ENCODE measurements at places on chromosomes 11 and 22.
A peak's percentile ranks its signal among the peaks of the same experiment; 100 is the strongest.

GRCh38 chr11:113261709-113262475 lies 52.5 kb upstream of the TTC12 start:
- DNase-seq: no peak

GRCh38 chr11:61555051-61555969 lies 25.6 kb downstream of the SYT7 start:
- DNase-seq: no peak

DNA sequence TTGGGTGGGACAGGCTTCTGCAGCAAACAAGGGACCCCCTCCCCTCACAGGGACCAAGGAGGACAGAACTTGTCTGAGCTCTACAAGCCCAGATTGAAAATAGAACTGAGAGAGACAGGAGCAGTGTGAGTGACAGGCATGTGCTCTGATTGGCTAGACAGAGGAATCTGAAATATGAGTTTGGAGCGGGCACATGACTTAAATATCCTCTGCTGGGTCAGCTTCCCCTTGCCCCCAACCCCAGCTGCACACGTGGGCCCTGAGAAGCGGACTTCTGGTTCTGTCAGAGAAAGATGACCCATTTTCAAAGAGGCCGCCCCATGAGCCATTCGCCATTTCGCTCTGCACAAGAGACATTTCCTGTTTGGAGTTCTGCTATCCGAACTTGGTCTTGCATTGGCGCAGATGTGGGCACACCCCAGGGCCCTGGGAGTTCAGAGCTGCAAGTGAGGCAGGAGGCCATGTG lies 5.3 kb downstream of the TUBA8 start:
- DNase-seq: no peak

DNA sequence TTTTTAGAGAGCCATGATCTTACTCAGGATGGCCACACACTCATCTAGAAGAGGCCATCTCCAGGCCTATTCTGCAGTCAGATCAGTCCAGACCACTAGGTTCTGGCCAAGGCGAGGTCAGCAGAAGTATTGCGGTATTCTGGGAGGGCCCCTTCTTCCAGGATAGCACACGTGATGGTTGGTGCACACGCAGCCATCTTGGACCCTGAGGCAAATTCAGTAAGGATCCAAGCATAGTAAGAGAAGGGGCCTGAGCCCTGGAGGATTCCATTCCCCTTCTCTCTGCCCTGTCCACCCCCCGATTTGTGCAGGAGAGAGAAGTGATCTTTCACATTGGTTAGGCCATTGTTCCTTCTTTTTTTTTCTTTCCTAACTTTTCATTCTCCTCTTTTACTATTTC lies 957.9 kb downstream of the BRD1 start:
- no peak for DNase-seq

DNA sequence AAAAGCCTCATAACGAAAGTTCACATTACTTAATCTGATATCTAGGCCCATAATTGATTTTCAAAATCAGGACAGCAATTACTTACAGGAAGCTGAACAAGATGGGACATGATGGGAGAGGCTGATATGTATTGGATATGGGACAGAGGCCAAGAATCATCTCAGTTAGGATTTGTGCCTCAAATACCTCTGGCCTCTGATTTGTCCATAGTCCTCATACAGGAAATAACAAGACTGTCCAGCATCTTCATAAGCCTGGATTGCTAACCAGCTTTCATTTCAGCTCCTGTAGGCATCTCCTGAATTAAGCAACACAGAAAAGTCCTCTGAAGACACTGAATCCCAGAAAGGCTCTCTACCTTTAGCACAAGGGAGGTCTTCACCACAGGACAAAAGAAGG lies 4.3 kb upstream of the MRGPRX4 start:
- no peak for DNase-seq

GRCh38 chr11:94934362-94934761 lies 39.0 kb downstream of the CWC15 start:
- DNase-seq: no peak

DNA sequence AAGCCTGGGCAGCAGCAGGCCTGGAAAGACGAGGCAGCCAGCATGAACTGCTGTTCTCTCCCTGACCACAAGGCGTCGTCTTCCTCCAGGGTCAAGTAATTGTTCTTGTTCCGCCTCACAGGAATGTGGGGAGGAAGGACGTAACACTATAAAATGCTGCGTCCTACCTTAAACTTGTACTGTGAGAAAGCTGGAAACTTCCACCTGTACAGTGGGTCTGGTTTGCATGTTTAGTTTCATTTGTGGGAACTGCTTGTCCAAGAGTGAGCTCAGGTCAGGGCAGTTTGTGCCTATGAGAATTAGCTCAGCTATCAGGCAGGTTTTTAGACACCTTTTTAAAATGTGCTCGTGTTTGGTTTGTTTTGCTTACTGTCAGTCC lies 55.2 kb downstream of the PANX1 start:
- DNase-seq: no peak

GRCh38 chr11:64489831-64490441 lies 101.1 kb upstream of the SLC22A12 start:
- DNase-seq: peak; percentile 8

DNA sequence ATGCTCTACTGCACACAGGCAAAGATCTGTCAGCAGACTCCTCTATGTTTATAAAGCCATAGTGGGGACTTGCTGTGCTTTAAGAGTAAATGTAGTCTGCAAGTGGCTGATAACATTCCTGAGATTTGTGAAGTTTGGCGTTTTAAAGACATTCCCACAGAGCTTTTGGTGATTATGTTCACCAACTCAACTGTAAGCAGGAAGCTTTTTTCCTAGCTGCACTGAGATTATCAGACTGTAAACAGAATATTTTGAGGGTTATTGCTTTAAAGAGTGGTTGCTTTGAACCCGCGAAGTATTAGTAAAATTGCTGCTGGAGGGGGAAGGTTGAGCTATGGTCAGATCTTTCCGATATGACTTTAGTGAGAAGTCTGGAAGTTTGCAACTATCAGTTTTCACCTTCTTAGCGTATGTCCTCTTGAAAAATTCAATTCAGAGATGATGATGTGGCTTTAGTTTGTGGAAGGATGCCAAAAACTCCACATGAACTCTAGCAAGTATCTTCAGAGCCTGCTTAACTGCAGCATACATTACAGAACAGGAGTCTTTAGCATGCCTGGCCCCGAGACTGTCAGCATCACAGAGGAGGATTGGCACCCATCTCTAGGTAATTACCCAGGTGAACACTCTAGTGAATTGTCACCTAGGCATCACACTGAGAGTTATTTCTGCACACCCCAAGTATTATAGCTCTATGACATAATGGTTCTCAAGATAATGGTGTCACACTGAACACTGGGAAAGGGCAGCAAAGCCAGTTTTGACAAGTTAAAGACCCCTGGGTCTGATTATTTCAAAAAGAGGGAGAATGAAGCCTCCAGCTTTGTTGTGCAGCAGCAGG lies 89.9 kb downstream of the MTNR1B start:
- no peak for DNase-seq

- DNase-seq: no peak
These were observed 30.7 kb downstream of the PRR5L start for GRCh38 chr11:36326524-36327419.

- DNase-seq: no peak
These were observed 2.2 kb downstream of the SPCS2 start for GRCh38 chr11:74951226-74951625.

DNA sequence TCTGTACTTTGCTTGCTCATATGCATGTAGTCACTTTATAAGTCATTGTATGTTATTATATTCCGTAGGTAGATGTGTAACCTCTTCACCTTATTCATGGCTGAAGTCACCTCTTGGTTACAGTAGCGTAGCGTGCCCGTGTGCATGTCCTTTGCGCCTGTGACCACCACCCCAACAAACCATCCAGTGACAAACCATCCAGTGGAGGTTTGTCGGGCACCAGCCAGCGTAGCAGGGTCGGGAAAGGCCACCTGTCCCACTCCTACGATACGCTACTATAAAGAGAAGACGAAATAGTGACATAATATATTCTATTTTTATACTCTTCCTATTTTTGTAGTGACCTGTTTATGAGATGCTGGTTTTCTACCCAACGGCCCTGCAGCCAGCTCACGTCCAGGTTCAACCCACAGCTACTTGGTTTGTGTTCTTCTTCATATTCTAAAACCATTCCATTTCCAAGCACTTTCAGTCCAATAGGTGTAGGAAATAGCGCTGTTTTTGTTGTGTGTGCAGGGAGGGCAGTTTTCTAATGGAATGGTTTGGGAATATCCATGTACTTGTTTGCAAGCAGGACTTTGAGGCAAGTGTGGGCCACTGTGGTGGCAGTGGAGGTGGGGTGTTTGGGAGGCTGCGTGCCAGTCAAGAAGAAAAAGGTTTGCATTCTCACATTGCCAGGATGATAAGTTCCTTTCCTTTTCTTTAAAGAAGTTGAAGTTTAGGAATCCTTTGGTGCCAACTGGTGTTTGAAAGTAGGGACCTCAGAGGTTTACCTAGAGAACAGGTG lies 11.1 kb downstream of the CCND1 start:
- no peak for DNase-seq

DNA sequence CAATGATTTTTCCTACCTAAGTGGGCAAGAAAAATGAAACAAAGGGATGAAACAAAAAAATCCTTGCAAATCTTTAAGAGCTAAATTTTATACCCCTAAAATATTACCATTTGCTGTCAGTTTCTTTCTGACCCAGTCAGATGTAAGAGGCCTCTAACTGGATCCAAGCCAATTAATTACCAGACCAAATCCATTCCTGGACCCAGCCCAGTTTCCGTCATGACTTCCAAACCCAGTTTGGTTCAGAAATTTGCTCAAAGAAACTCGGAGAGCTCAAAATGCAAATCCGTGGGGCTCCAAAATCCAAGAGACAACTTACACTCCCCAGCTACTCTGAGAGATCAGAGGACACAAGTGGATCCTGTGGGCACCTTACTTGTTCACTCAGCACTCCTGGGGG lies 46.8 kb downstream of the TRIM44 start:
- no peak for DNase-seq

DNA sequence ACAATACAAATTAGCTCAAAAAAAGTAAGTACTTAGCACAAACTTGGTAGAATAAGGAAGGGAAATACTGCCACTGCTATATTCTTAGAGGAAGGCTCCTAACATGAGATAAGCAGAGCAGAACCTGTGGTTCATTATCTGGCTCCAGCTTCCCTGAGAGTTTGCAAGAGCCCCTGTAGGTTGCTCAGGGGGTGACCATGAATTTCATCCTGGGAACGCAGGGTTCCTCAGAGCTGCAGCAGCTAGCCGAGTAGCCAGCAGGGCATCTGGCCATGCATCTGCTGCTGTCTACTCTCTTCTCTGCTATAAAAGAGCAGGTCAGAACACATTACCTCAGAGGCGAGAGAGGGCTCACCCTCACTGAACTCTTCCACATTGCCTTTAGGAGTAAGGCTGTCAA lies 67.3 kb downstream of the TRPC6 start:
- no peak for DNase-seq

DNA sequence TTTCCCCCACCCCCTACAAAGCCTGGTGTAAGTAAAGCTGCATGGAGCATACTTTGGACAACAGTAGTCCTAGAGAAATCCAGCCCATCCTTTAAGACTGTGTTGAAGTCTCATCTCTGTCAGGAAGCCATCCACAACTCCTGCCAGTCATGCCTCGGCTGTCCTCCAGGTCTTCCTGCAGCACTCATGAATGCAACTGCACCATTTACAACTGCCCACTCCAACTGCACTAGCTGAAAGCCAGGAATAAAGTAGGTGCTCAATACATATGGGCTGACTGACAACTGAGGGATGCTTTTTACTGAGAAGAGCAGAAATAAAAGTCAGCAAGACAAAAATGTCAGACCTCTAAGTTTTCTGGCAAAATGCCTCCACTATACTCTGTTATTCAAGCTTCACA lies 27.4 kb downstream of the IL18BP start:
- DNase-seq: no peak

- no peak for DNase-seq
These were observed 3.7 kb downstream of the CTTN start for GRCh38 chr11:70402016-70402415.

- no peak for DNase-seq
These were observed 1157.4 kb downstream of the TBC1D22A start for GRCh38 chr22:47919893-47920292.

GRCh38 chr22:30426388-30427353 lies 1.1 kb downstream of the MTFP1 start:
- peak; percentile 85 for DNase-seq

- DNase-seq: no peak
These were observed 115.4 kb downstream of the KCNQ1OT1 start for GRCh38 chr11:2584434-2584811.

- DNase-seq: no peak
These were observed at the start of gene SHANK3 for GRCh38 chr22:50672471-50673230. SHANK3 (plus strand) TSS chr22:50672823.

DNA sequence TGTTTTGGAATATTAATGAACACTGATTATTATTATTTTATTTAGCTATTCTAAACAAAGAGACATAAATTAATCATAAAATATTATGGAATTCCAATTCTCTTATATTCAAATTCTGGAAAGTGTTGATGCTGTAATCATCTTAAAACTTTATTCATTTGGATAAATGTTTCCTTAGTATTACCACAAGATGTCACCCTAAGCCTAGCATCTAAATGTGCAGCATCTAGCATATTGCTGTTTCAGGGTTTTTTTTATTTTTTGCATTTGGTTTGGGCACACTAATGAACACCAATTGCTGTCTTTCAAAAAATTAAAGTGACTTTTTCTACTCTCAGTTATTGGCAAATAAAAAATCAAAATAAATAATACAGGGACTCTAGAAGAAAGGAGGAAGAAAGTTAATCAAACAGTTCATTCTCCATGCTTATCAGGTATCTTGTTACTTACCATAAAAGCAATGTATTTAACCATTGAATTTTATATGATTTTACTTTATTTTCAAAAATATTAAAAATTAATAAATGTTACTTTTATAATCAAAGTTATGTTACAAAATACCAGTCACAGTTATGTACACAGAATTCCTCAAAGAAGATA lies 31.8 kb downstream of the DLG2 start:
- DNase-seq: peak; percentile 40

DNA sequence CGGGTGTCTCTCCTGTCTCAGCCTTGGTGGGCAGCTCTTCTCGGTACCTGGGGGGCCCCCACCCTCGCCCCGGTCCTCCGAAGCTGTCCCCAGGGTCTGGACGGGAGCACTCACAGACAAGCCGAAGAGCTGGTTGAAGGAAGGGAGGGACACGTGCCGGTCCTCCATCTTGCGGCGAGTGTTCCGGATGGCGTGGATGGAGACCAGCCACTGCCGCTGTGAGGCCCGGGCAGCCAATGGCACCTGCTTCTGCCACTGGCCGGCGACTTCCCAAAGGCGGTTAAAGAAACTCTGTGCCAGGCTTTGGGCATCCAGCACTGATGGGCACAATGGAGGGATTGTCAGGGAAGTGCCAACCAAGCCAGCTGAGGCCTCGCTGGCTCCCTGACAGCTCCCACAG lies 18.7 kb downstream of the PPM1F start:
- DNase-seq: no peak

- no peak for DNase-seq
These were observed 95.9 kb downstream of the ENTHD1 start for GRCh38 chr22:39797528-39798147.

- no peak for DNase-seq
These were observed 76.9 kb upstream of the EED start for GRCh38 chr11:86167499-86168164.
